ENCODE measurements at places on chromosomes 11 and 22.

GRCh38 chr11:67648140-67648795 is 2.3 kb downstream of the ACY3 start:
- no peak for DNase-seq

- DNase-seq = peak; percentile 48
These were observed 12.9 kb downstream of the RELT start for GRCh38 chr11:73389134-73389525.

GRCh38 chr11:68993546-68993945 is 12.8 kb upstream of the MRGPRD start:
- no peak for DNase-seq

DNA sequence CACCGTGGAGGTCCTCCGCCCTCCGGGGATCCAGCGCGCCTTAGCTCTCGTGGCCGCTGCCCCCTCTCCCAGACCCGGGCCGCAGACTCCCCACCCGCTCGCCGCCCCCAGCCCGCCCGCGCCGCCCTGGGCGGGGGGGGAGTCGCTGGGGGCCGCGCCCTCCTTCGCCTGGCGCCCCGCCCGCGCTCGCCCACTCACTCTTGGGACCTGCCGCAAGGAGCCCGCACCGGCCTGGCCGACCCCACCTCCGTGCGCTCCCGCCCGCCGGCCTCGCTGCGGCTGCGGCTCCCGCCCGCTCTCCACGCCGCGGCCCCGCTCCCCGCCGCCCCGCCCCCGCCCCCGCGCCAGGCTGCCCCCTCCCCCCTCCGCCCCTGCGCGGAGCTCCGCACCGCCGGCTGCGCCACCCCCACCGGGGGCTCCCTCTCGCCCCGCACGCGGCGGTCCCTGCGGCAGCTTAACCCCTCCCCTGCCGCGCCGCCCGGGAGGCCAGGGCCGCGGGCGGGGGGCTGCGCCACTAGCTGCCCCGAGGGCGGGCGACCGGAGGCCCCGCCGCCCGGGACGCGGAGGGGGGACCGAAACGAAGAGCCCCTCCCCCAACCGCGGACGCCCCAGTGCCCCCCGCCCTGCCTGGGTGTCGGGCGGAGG is 724 bp upstream of the RASGRP2 start:
- no peak for DNase-seq

DNA sequence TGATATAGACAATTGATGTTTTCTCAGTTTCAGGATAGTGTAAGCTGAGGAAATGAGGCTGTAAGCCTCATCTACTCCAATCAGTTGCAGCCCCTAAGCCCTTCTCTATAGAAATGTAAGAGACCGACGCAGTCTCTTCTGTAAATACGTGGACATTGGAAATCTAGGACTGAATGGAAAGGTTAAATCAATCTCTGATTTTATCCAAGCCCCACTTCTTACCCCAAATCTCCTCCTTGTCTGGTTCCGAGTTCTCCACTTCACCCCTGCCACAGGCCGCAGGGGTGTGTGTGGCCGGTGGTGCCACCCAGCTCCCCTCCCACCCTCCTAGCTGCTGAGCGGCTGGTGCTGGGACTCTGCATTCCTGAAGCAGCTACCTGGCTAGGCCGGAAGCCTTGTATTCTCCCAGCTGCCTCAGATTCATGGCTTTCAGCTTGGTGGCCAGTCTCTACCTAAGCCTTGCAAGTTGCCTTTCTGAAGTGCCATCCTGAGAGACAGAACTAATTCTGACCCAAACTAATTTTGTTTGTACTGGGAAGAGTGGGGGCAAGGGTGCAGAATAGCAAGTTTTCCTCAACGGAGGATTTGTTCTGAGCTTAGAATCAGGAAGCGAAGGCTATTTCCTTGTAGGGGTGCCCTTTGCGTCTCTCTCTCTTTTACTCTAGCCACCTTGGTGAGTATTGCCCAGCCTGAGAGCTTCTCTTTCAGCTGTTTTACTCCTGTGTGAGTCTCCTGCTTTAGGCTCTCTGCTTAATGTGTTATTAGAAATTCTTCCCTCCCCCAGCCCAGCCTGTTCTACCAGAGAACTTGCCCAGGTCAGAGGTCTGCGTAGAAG is 749 bp downstream of the VWA5A start:
- DNase-seq = no peak

DNA sequence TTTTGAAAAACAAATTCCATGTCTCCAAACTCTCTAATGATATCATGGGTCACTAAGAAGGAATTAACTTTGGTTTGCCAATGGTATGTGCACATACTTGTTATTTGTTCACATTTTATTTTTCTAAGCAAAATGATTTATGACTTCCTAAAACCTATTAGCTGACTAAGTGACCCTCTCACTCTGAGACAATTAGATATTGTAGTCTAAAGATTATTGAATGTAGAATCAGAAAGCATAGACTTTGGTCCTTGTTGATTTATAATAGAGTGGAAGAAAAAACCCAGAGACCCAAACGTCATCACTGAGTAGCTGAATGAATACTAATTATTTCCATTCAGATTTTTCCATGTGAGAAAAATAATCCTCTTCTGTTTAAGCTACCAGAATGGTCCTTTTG is 243.5 kb upstream of the ANO3 start:
- DNase-seq = peak; percentile 55

- no peak for DNase-seq
These were observed 38.7 kb upstream of the E2F8 start for GRCh38 chr11:19279451-19279850.

- DNase-seq = no peak
These were observed 14.8 kb downstream of the ARFGAP2 start for GRCh38 chr11:47161890-47162289.
